ENCODE measurements at places on chromosomes 3 and 15.
A peak's percentile ranks its signal among the peaks of the same experiment; 100 is the strongest.

DNA sequence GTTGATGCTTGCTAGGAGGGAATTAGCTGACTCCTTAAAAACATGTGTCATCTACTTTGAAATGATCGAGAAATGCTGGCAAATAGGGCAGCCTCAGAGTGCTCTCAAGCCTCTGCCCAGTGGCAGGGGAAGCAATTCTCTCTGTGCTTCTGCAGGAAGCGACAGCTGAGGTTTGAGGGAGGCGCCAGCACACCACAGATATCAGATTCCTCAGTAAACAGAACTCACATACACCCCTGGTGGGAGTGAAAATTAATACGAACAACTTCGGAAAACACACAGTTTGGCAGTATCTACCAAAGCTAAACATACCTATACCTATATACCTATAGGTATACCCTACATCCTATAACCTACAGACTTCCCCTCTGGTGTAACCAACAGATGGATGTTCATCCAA, 61.3 kb downstream of the NSMCE3 start:
- no peak for DNase-seq

GRCh38 chr3:197280156-197280555, 18.3 kb downstream of the DLG1 start:
- DNase-seq, result no peak

DNA sequence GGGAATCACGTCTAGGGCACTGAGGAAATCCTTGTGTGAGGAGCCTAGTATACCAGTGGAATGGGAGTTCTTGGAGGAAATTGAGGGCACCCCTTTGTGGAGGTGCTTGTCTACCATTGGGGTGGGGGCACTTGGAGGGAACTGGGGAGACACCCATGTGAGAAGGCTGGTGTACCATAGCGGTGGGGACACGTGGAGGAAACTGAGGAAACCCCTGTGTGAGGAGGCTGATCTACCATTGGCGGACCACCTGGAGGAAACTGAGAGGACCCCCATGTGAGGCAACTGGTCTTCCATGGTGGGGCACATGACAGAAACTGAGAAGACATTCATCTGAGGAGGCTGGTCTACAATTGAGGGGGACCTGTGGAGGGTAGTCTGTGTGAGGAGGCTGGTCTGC, 164.5 kb downstream of the FBLN2 start:
- DNase-seq, result no peak

DNA sequence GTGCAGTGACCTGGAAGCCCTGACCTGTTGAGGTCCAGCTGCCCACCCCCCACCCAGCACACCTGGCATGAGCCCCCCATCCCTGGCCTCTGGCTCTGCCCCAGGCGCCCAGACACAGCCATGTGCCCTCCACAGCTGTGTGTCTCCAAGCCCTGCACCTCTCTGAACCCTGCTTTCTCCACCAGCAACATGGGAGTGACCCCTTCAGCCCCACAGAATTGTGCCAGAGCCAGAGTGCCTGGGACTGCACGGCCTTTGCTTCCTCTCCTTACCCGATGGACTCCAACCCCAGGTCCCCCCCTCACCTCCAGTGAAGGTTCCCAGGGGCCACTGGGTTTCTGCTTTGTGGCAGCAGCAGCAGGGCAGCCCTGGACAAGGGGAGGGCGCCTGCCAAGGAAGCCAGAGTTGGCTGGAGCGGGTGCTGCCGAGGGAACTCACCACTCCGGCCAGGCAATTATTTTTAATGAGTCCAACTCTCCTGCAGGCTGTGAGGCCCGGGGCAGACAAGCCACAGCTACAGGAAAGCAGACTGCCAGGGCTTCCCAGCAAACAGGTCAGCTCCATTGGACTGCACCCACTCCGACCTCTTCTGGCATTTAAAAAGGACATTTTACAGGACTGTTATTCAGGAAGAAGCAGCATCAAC, 24.1 kb downstream of the PRR20G start:
- DNase-seq, result no peak

DNA sequence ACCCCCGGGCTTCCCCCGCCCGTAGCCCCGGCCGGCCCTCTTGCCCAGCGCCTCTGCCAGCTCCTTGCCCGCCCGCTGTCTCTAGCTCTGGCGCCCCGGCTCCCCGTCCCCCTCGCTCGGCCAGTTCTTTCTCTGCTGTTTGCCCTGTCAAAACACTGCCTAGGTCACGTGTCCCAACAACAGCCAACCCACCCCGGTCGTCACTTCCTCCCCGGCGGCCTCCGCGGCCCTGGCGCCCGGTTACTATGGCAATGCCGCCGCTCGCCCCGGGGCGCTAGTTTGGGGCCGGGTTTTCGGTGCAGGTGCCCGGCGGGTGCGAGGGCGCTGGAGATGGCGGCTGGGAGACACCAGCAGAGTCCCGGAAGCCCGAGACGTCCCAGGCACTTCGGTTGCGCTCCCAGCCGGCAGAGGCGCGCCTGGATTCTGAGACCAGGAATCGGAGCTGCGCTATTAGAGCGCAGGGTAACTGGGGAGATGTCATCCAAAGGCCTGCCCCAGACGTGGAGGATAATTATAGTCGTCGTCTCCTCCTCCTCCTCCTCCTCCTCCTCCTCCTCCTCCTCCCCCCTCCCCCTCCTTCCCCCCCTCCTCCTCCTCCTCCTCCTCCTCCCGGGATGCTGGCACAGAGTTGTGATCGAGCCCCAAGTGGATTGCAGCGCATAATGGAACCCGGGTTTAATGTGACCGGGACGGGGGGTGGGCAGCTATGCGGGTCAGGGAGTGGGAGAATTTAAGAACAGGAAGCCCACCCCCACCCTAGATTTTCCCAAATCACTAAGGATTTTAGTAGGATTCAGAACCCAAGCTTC, at the start of gene ATOSA:
Gene ATOSA (minus strand): TSS at position 157 of the 809 bp plus-strand sequence. CDS start 1,367 bp downstream, outside the sequence.
- DNase-seq, result peak; percentile 91

DNA sequence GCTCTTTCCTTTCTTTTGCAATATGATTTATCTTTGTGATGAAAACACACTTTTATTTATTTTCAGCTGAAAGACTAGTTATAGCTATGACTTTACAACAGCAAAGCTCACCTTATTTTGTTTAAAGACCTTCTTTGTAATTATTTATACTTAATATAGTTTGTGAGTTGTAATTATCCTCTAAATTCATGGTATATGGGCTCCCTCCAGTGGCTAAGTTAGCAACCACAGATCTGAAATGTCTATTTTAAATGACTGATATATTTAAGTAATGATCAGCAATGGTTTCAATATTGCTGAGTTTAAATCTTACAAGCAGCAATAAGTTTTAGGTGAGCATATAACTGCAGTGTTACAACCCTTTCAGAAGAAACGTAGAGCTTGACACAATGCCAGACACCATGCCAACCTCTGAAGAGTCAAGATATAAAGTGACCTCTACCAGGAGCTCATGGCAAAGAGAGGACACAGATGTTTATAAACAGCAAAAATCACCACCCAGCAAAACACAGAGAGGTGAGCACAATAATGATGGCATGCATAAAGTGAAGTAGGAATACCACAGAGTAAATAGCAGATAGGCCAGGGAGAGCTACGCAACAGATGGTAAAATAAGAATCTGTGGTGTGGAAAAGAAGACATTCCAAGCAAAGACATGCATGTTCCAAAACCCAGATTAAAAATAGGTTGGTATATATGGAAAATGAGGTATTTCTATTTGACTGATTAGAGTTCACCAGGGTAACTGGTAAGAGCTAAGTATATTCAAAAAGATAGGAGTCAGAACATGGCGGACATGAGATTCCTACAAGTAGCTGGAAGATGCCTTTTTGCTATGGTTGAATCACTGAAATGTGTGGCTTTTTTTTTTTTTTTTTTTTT, 143.7 kb upstream of the ZNF385D start:
- DNase-seq, result peak; percentile 14

DNA sequence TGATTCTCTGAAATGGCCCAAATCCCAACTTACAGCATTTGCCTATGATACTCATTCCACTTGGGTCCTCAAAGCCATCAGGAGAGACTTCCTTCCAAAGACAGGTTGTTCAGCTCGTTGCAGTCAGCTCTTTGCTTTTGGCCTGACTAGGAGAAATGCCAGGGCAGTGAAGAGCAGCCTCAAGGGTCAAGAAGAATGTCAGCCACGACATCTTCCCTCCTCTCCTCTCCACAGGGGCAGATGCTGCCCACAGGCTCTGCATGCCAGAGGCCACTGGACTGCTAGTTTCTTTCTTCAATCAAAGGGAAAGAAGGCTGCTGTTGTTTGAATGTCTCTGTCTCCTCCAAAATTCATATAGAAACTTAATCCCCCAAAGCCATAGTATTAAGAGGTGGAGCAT, 201.7 kb upstream of the PFN2 start:
- no peak for DNase-seq

DNA sequence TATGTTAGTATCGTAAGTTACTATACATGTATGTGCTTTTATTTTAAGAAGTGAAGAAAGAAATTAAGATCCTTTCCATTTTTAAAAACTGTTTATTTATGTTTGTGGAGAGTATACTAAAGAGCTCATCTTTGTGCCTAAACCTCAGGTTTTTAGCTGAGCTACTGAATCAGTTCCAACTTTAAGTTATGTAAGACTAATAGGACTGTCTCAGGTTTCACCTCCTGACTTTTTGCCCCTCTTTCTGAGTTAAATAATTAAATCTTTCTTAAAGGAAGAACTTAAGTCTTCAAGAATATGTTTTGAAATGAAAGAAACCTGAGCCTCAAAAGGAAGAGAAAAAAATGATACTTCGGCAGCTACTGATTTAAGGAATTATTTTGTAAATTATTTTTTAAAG, 2.6 kb downstream of the SLMAP start:
- DNase-seq, result no peak

DNA sequence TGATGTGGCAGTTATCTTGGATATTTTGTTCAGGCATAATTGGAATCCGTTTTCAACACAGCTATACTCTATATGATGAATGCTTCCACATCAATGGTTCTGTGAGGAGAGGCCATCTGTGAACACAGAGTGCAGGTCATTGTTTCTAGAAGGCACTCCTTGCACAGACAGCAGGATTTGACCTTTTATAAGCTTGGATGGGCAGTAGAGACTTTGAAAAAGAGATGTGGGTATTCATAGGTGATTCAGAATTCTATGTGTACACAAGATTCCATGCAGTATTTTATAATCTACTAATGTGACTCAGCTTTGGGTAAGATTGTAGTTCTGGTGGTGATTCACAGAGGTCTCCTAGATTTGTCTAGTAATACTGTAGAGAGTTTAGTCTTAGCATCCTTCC, 12.5 kb downstream of the ARPP21 start:
- no peak for DNase-seq

DNA sequence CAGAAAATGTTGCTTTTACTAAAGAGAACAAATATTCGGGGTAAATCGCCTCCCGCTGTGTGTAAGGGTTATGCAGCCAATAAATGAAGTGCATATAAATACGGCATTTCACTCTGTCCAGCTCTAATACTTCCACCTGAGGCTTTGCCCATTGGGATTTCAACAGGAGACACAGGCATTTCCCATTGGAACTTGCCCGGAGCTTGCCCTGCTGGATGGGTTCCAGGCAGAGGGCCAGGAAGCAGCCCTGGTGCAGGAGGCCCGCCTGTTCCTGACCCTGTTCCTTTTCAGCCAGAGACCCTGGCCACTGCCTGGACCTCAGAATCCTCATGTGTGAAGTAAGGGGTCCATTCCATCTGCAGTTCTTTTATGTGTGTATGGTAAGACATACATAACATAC, 17.4 kb upstream of the CEMIP start:
- no peak for DNase-seq

Data from dermis microvascular lymphatic vessel endothelial cell (primary cell).